COR-L47 (cell line): ENCODE measurements at places on chromosomes 11 and 22.

DNA sequence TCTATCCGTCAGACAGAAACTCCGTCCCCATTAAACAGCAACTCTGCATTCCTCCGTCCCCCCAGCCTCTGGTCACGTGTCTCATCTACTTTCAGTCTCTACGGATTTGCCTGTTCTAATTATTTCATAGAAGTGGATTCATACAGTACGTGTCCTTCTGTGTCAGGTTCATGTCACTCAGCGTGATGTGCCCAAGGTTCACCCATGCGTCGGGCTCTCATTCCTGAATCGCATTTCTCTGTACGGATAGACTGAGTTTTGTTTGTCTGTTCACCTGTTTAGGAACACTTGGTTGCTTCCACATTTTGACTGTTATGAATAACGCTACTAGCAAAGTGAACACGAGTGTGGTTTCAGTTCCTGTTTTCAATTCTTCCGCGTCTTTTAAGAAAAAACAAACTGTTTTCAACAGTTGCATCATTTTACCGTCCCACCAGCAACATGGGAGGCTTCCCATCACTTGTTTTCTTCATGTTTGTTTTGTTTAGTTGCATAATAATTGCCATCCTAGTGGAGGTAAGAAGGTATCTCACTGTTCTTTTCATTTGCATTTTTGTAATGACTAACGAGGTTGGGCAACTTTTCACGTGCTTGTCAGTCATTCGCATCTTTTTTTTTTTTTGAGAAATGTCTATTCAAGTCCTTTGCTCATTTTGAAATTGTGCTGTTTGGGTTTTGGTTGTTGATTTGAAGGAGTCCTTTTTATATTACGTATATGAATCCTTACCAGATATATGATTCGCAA is 8.9 kb upstream of the NLRP6 start:
- no peak for DNase-seq

GRCh38 chr11:134645576-134645975 is 233.5 kb upstream of the B3GAT1 start:
- DNase-seq: no peak

GRCh38 chr22:40920526-40920925 is 30.7 kb upstream of the RBX1 start:
- no peak for DNase-seq

DNA sequence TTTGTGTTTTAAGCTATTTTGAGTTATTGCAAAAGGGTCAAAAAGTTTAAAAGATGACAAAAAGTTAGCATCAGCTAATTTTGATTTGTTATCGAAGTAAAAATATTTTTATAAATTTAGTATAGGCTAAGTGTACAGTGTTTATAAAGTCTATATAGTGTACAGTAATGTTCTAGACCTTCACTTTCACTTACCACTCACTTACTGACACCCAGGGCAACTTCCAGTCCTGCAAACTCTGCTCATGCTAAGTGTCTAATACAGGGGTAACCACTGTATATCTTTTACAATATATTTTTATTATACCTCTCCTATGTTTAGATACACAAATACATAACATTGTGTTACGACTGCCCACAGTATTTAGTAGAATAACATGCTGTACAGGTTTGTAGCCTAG is 59.7 kb downstream of the PDGFD start:
- DNase-seq: no peak

DNA sequence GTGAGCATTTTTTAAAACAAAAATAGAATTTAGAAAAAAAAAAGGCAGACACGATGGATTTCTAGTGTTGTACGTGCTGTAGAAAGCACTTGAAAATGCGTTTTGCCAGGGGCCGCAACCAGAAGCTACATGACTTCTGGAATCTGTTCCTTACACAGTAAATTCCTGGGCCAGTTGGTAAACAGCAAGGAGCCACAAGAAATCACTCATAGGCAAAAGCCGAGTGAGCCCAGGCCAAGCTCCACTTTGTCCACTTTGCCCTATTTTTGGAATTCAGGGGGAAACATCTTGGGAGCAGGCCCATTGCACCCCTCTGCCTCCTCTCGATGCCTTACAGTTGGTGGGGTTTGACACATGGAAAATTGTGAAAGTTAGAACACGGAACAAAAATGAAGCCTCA is 4.1 kb upstream of the CELSR1 start:
- no peak for DNase-seq

GRCh38 chr22:44351037-44351436 is 38.3 kb upstream of the SHISAL1 start:
- no peak for DNase-seq

DNA sequence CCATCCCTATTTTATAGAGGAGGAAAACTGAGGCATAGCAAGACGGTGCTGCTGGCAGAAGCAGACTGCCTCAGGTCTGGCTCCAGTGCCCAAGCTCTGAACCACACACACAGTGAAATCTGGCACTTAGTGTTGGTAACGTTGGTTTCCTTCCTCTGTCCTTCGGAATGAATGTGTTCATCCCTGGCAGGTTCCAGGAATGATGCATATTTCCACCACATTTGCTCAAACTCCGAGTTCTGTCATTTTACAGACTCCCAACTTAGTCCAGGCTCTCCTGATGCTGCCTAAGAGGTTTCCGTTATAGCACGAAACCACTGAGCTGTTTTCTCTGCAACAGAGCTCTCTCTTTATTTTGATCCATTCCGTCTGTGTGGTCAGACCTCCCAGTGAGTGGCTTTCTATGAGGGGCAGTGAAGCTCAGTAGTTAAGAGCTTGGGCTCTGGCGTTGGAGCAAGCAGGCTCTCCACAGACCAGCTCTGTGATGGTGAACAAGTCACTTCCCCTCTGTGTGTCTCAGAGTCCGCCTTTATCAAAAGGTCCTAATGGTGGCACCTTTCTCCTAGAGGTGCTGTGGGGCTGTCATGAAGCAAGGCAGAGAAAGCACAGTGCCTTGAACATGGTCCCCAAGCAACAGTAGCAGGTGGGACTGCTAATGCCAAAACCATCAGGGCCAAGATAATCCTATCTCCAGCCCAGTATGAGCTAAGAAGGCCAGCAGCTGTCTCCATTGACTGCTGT is 200.3 kb downstream of the MYO18B start:
- DNase-seq: peak; percentile 53

- no peak for DNase-seq
Measured at GRCh38 chr11:25961539-25961938, 370.4 kb upstream of the ANO3 start.

GRCh38 chr22:49257551-49257961 is 570.1 kb downstream of the BRD1 start:
- DNase-seq: no peak

- DNase-seq: peak; percentile 30
Measured at GRCh38 chr11:6315811-6316425, 4.4 kb downstream of the CAVIN3 start.

GRCh38 chr11:85749287-85749834 is 61.6 kb downstream of the SYTL2 start:
- no peak for DNase-seq

- no peak for DNase-seq
Measured at GRCh38 chr22:20428496-20429253, 8.9 kb downstream of the SCARF2 start.

GRCh38 chr11:64358907-64359711 is at the start of gene RPS6KA4:
Gene RPS6KA4 (plus strand): TSS chr11:64359162. CDS start chr11:64359236, 74 bp downstream.
- peak; percentile 42 for DNase-seq

- peak; percentile 21 for DNase-seq
Measured at GRCh38 chr11:22539821-22540256, 85.8 kb downstream of the FANCF start.
